ENCODE measurements at places on chromosomes 6 and 20.
A peak's percentile ranks its signal among the peaks of the same experiment; 100 is the strongest.

- DNase-seq = no peak
Observed at GRCh38 chr20:62570403-62570802, 71.9 kb upstream of the SLCO4A1 start.

DNA sequence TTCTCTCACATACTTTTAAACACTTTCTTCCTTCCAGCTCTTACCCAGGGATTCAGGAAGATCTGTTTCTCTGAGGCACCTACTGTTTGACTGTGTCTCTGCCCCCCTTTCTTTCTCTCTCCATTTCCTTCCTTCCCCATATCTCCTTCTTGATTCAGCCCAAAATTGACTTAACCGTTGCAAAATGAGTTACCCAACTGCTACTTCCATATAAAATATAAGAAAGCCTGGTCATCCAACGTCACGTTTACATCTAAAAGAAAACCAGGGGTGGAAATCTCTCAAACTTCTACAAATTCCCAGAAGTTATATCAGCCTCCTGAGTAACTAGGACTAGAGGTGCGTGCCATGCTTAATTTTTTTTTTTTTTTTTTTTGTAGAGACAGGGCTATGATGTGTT lies 95.2 kb upstream of the INSM1 start:
- DNase-seq = no peak

DNA sequence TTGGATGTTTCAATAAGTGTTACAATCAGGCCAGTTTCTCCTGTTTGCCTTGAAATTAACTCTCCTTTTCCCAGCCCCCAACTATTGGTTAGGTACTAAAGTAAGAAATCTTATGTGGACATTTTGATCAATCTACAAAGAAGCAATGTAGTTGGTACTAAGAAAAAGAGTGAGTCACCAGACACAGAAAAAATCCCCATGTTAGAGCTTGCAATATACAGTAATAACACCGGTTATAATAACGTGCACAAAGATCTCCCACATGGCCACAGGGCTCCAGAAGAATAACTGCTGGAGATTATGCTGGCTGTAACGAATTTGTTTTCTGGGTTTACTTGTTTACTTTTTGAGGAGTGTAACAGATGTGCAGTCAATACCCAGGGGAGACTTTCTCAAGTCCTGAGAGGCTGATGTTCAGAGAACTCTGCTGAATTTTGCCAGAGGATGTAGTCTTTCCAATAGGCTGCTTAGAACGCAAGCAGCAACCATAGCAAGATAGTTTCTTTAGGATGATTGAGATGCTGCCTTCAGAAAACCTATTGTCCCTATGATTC lies 166.2 kb upstream of the SPACA1 start:
- DNase-seq = no peak

DNA sequence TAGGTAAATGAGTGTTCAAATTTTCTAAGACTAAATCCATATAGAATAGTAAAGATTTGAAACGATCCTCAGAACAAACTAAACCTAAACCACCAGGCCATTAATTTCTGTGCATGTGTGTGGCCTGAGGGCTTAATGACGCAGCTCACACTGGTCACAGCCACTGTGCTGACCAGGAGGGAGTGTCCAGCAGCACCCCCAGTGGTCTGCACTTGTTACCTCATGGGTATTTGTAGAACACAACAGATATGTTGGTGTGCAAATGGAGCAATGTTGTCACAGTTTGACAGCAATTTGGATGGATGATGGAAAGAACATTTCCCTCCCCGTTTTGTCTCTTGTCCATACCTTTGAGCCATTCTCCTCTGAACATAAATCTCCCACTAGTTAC lies 122.4 kb upstream of the EXOC2 start:
- DNase-seq = no peak

DNA sequence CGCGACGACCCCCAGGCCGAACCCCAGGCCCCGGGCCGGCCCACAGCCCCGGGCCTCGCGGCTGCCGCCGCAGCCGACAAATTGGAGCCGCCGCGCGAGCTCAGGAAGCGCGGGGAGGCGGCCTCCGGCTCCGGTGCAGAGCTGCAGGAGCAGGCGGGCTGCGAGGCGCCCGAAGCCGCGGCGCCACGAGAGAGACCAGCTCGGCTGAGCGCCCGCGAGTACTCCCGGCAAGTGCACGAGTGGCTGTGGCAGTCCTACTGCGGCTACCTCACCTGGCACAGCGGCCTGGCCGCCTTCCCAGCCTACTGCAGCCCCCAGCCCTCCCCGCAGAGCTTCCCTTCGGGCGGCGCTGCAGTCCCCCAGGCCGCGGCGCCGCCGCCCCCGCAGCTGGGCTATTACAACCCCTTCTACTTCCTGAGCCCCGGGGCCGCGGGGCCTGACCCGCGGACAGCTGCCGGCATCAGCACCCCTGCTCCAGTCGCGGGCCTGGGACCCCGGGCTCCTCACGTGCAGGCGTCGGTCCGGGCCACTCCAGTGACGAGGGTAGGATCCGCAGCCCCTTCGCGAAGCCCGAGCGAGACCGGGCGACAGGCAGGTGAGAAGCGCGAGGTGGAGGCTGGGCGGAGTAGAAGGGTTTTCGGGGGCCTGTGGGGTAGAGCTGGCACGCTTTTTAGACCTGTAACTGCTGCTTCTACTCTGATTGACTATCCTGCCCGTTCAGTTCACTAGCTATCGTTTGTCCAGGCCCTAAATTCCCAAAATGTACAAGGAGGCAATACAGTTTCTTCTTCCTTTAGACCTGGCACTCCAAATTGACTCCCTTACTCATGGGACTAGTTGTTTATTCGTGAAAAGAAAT lies 654 bp downstream of the FAM8A1 start:
- peak; percentile 47 for DNase-seq
